Fibroblast of the aortic adventitia (primary cell): ENCODE measurements at places on chromosomes 2 and 18. TPM values are rescaled to one million over a fixed set of nuclear protein-coding genes. Genes with fewer than 3 reads are reported as not detected.

ZSWIM2 gene
- 0.18 TPM in 1 of 2 replicates, not detected in the other for total RNA-seq

DNA sequence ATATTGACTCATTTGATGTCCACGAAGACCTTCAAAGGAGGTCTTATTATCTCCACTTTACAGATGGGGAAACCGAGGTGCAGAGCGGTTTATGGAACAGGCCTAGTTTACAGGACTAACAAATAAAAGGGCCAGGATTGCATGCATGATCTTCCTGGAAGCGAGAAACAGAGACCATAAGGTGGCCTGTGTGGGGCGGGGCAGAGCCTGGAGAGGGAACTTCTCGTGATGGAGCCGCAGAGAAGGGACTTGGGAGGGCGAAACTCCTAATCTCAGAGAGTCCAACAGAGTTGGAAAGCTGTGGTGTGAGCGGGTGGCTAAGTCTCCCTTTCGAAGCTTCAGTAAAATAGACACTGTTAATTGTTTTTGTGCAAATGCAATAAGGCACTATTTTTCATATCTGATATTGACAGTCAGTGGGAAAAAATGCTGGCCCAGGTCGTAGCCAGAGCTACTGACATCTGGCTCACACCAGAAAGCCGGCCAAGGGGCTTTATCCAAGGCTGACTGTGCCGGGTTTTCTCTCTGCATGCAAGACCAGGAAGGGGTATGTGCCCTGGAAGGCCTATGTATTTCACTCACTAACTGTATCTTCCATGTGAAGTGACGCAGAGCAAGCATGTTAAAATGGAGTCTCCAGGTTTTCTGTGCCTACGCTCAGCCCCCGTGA lies 4.5 kb downstream of the INPP5D start:
- DNase-seq = peak; percentile 47

TEKT4 gene
- not detected in 2 replicates for total RNA-seq

DNA sequence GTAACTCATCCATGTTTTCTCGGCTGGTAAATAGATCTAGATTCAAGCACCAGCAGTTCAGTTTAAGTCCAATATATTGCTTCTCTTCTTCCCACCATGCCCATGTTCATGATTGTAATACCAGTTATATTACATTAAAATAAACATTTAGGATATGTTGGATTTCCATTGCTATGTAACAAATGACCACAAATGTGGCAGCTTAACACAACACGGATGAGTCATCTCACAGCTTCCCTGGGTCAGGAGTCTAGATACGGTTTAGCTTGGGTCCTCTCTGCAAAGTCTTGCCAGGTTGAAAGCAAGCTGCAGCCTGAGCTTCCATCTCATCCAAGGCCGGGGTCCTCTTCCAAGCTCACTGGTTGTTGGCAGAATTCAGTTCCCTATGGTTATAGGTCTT lies 39.4 kb upstream of the SMAD2 start:
- DNase-seq = peak; percentile 17

GAL3ST2 gene
- 0.25 TPM in 1 of 2 replicates, not detected in the other for total RNA-seq

NFE2L2 gene
- total RNA-seq = 121 and 127 TPM in 2 replicates

GRCh38 chr2:45963816-45964215 lies 312.3 kb downstream of the PRKCE start:
- no peak for DNase-seq

- DNase-seq = no peak
Observed at GRCh38 chr2:156199588-156199987, 132.9 kb downstream of the NR4A2 start.

UGT1A5 gene
- total RNA-seq = not detected in 2 replicates

DNA sequence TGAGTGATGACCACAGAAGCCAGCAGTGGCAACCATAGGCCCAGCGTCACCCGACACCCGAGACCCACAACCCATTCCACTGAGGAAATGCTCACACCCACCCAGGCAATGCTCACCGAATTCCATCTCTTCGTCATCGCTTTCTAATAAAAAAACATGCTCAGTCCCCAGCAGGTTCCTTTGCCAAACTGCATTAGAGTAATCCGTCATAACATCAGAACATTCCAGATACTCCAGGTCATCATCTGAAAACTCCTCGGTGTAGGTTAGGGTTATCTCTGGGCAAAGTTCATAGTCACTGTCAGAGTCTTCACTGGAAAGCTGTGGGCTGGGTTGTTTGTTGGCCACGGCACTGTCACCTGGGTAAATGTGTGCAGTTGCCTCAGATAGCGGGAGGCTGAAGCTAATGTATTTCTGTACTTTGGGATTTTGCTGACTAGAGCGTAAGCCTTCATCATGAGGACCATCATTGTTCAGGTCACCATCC lies 49.3 kb downstream of the ALPK2 start:
- DNase-seq = peak; percentile 45

DNA sequence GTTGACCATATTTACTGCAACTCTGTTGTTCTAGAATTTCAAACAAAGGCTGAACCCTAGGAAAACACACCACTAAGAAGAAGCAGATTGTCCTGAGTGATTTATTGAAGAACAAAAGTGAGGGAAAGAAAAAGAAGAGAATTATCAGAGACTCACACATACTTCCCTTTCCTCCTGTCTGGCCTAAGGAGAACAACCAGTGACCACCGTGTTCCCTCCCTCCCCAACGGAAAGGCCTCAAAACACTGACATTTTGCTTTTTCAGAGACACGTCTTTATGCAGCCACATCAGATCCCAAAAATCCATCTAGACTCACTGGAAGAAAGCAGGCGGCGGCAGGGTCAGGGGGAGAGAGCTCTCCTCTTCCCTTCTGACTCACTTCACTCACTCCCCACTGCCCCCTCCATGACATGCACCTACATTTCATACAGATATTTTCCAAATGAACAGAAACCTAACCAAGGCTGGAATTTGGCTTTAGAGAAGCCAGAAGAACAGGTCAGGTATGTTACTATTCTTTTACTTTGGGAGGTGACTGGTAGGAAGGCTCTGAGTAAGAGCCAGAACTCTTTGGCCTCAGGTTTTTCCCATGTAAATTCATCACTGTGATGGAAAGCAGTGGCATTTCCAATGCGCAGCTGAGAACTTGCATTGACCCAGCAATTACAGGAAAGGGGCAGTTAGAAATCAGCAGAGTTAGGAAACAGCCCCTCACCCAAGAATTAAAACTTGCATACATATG lies 169.9 kb downstream of the BCL11A start:
- DNase-seq = no peak

DNA sequence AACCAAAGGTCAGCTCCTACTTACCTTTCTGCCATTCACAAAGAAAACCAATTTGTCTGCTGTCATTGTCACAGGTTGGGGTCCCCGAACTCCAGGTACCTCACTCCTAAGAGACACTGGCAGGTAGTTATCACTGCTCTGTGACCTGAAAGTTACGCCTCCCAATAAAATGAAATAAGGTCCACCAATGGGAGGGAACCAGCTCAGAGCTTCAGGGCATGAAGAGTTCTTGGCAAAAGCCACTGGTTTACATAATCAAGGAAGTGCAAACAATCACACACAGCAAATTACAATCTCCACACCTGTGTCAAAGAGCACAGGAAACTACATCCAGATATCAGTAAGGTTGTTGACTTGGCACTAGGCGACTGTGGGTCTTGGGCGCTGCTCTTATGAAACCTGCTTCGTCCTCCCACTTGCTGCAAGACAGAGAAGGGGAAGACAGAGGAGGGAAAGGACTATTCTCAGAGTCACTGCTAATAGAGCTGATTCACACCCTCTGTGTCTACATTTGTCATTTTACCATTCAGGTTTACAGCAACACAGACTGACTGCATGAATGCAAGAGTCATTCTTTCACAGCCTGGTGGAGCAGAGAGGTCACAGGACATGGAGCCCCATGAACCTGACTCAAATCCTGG lies at the start of gene XDH:
TSS of gene XDH (minus strand) at position 142 of the 641 bp plus-strand sequence. CDS start at position 66, 76 bp downstream.
- no peak for DNase-seq

DNA sequence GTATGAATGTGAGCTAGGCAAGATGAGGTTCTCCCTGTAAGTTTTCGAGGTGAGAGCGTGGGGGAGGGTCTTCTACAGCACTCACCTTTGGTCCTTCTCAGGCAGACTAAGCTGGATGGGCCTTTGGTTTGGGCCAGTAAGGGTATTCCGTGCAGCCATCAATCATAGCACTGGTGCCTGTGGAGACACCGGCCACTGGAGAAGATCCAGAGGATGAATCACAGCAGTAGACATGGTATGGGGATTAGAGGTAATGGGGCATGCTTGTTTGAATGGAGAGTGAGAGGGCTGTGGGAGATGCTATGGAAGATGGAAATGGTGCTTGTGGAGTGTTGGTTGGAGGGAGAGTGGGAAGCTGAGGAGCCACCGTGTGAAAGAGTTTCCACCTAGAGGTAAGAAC lies 16.1 kb downstream of the MAPRE3 start:
- DNase-seq = no peak

- peak; percentile 27 for DNase-seq
Observed at GRCh38 chr2:240604291-240604938, 17.9 kb downstream of the CAPN10 start.

- DNase-seq = no peak
Observed at GRCh38 chr2:182824056-182824766, 42.2 kb downstream of the FRZB start.

GRCh38 chr2:170310876-170311502 lies 133.0 kb downstream of the MYO3B start:
- no peak for DNase-seq

- no peak for DNase-seq
Observed at GRCh38 chr2:216308576-216308975, 63.7 kb downstream of the MARCHF4 start.

DNA sequence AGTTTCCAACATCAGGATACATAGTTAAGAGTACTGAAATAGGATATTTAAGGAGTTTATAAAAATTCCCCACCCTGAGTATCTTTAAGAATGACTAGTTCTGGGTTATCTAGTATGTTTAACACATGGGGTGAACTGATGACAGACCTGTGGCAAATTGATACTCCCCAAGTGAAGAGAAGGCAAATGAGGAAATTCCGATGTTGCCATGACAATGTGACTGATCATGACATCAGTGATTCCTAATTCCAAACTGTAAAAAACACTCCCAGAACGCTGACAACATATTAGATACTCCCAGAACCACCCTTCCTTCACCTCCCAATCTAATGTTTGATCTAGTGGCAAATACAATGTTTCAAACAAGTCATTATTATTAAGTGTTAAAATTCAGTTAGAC lies 77.6 kb downstream of the RBMS1 start:
- DNase-seq = peak; percentile 82

- no peak for DNase-seq
Observed at GRCh38 chr2:68127358-68128242, 30.1 kb upstream of the PNO1 start.

DNA sequence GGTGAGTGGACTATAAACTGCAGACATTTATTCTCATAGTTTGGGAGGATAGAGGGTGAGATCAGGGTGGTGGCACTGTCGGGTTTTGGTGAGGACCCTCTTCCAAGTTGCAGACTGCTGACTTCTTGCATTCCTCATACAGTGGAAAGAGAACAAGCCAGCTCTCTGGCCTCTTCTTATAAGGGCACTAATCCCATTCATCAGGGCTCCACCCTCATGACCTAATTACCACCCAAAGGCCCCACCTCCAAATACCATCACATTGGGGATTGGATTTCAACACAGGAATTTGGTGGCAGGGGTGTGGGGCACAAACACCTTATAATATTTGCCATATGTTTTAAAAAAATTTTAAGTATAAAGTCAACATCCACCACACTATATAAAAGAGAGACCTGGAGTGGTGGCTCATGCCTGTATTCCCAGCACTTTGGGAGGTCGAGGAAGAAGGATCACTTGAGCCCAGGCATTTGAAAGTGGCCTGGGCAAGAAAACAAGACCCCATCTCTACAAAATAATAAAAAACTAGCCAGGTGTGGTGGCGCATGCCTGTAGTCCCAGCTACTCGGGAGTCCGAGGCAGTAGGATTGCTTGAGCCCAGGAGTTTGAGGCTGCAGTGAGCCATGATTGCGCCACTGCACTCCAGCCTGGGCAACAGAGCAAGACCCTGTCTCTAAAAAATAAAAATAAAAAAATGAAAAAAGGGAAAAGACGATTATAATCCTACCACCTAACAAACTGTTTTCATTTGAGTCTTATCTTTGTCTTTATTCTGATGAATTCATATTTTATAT lies 44.0 kb downstream of the TCF7L1 start:
- no peak for DNase-seq

DNA sequence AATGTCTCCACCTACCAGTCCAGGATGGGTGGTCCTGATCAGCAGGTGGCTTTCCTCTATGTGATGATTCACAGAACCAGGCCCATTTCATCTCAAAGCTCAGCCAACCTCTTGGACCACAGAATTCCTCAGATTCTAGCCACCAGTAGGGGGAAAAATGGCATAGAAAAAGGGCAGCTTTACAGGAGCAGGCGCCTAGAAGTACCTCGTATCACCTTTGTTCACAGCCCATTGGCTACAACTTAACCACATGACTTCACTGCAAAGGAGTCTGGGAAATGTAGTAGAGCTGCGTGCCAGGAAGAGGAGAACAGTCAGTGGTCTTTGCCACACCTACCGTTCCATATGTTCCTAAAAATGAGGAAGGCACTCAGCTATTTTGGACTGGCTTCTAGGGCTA lies 62.8 kb upstream of the DTNA start:
- DNase-seq = no peak

DNA sequence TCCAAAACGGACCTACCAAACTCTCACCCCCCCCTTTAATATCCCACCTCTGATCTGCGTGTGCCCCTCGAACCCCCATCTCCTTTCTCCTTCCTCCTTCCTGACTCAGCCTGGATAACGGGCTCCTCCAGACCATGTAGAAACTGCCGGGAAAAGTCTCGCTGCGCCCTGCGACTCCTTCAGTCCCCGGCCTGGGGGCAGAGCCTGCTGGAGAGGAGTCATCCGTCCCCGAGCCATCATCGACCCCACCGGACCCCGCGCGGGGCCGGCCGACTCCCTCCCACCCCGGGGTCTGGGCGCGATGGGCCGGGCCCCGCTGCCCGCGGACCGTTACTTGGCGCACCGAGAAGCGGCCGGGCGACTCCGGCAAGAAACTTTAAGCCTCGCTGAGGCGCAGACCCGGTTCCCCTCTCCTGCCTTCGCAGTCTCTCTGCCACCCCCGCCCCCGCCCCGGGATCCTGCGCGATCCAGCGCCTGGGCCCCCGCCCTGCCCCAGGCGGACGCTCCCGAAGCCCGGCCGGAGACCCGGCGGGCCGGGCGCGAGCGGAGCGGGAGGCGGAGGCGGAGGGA lies 3.4 kb downstream of the ZEB2 start:
- DNase-seq = peak; percentile 50

GRCh38 chr2:152468899-152469692 lies 134.1 kb downstream of the FMNL2 start:
- peak; percentile 56 for DNase-seq

DNA sequence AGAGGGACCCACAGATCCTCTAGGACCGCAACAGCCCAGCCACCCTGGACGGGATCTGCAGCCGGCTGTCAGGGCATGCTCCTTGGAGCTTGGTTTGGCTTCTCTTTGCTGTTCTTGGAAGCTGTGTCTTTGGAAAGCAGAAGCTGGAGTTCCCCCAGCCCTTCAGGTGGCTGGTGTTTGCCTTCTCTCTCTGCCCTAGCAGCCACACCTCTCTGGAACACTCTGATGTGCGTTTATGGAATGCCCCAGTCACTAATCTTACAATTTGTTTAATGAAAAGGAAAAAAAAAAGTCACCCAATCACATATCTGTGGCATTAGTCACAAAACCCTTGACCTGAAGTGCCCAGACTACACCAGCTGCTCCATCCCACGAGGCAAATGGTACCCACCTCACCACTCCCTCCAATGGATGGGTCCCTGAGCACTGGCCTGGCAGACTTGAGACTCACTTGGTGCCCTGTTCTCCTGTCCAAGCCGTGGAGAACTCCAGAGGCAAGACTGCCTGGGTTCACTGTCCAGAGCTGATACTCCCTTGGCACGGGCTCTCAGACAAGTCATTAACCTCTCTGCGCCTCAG lies 70.2 kb upstream of the DAPL1 start:
- no peak for DNase-seq
